ENCODE measurements at places on chromosomes 6 and 20. TPM values are rescaled to one million over a fixed set of nuclear protein-coding genes. Genes with fewer than 3 reads are reported as not detected.

The APOM gene
- total RNA-seq = 1.2 TPM

The PSMB8 gene
- 41.2 TPM for total RNA-seq

The AKAP12 gene
- 114 TPM for total RNA-seq

The SAMD5 gene
- total RNA-seq = 0.44 TPM

The RPS10 gene
- 2,663 TPM for total RNA-seq

The TNFRSF6B gene
- 57.4 TPM for total RNA-seq

The BMP5 gene
- total RNA-seq = not detected

The CDH4 gene
- total RNA-seq = 8.5 TPM

The PNPLA1 gene
- not detected for total RNA-seq

The PTGIS gene
- total RNA-seq = 58.2 TPM

The FAM217A gene
- total RNA-seq = not detected

The DYNLT2 gene
- total RNA-seq = 1.5 TPM

The LRRN4 gene
- total RNA-seq = not detected

The IL20RA gene
- 0.50 TPM for total RNA-seq

All from uterine smooth muscle cell (primary cell).